ENCODE measurements at places on chromosomes 11 and 22.

DNA sequence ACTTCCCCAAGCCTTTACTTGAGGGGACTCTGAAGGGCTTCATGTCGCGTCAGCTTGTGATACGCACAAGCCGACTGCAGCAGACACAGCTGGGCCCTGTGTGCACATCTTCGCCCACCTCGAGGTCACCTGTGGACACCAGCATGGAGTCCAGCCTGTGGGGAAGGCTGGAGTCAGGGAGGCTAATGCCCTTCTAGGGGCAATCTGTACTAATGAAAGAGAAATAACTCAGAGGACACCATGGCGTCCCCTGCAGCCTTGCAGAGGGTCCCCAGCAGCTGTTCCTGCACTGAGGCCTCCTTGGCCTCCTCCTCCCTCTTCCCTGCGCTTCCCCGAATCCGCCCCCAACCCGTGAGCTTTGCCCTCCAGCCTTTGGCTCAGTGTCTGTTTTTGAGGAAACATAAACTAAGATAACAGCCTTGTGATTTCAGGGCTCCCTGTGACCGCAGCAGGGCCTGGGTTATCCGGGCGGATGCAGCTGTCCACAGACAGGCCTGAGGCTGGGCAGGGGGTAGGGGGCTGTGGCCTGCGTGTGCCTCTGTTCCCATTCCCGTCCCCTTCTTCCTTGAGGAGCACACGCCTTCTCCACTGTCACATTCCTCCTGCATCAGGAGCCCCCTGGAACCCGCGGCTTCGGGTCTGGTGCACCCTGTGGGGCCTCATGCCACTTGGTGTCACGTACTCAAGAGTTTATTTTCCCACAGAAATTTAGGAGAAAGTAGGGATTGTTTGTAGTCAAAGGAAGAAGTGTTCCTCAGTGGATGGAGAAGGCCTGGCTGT is 25.0 kb downstream of the KRTAP5-5 start:
- DNase-seq = no peak

DNA sequence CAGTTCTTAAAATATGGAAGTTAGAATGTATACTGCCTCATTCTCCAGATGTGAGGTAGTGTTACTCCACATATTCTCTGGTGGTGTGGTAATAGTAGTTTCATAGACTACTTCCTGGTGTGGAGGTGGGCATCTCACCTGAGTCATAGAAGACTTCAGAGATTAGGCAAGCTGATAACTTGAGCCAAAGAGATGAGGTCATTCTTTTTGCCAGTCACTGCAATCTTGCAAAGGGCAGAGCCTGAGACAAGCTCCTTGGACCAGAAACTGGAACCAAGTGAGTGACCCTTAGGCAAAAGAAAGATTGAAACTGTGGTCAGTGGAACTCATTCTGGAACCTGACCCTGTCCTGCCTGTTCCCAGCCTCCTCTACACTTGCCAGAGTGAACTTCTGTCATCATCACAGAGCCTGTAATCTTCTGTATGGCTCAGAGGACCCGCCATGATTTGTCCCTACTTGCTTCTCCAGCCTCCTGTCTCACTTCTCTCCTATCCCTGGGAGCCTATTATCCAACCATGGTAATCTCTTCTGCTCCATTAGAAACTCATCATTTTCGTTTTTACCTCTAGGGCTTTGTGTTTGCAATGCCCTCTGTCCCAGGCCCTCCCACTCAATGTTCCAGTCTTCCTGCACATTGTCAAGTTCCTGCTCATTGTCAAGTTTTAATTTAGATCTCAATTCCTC is 10.6 kb upstream of the CCDC83 start:
- DNase-seq = no peak

DNA sequence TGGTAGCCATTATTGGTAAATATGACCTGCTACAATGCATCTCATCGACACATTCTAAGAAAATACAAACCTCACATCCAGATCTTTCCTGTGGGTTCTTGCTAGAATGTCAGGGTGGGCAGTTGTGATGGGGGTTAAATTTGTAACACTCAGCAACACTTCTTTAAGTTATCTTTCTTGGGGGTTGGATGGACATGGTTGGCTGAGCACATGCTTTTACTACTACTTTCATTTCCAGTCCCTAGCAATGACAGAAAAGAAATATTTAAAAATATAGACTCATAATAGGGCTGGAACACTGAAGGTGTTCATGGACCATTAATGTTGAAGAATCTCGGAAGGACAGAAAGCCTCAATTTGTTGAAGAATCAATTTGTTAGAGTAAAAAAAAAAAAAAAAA is 57.6 kb downstream of the APOL3 start:
- DNase-seq = no peak

DNA sequence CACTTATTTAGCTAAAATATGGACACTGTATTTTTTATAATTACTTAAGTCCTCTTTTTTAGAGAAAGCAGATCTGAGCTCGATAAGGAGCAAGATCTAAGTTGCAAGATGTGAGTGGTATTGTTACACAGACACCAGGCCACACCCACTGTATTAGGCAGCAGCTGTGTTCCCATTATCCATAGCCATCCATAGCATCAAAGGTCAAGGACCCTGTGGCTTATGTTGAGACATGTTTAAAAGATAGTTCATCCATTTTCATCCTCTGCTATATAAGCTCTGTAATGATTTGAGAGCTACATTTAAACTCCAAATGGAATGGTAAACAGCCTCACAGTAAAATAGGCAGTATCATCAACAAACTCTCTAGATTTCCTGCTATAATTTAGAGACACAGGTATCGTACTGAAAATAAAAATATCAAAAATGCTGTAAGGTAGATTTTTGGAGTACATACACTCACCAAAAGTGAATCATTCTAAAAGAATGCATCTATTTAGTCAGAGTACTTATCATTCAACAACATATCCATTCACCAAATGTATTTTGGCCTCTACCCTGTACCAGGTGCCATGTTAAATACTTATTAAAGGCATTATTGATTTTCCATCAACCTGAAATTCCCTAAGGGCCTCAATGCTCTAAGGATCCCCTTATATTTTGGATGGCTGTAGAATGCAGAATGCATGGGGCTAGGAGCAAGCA is 574.0 kb downstream of the LRRC4C start:
- no peak for DNase-seq

GRCh38 chr11:1785749-1786413 is 22.2 kb upstream of the CTSD start:
- DNase-seq = no peak
